ENCODE measurements at places on chromosomes 11 and 22.

GRCh38 chr11:61700212-61700611, 20.0 kb downstream of the DAGLA start:
- peak; percentile 43 for DNase-seq

GRCh38 chr22:38327805-38328204, 10.6 kb upstream of the CSNK1E start:
- DNase-seq = peak; percentile 91

GRCh38 chr22:28488825-28489224, 190.8 kb downstream of the TTC28 start:
- no peak for DNase-seq

GRCh38 chr11:9008661-9009060, 4.9 kb upstream of the NRIP3 start:
- no peak for DNase-seq

- DNase-seq = peak; percentile 58
Observed at GRCh38 chr11:70755410-70756158, 357.3 kb downstream of the CTTN start.

GRCh38 chr11:73001615-73002014, 140.5 kb downstream of the FCHSD2 start:
- no peak for DNase-seq

DNA sequence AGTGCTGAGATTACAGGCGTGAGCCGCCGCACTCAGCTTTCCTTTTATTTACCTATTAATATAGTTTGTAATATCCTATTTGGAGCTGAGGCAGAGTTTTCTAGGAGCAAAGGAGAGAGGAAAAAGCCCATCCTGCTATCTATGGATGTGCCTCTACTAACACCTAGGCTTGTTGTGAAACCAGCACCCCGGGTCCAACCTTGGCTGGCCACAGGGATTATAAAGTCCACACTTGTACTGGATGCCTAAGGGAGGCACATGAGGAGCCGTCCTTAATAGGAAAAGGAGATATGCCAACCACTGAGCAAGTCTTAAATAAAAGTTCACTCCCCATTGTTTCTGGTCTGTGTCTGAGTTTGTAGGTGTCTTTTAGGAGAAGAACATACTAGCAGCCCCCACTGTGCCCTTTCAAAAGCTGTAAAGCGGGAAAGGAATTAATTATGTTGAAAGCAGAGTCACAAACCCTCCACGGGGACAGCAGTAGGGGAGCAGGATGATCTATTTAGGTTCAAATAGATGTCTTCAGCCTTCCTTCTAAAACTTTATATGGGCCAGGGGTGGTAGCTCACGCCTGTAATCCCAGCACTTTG, 29.3 kb downstream of the RRP7A start:
- DNase-seq = no peak

- DNase-seq = no peak
Observed at GRCh38 chr22:46803936-46804335, 41.5 kb downstream of the TBC1D22A start.

DNA sequence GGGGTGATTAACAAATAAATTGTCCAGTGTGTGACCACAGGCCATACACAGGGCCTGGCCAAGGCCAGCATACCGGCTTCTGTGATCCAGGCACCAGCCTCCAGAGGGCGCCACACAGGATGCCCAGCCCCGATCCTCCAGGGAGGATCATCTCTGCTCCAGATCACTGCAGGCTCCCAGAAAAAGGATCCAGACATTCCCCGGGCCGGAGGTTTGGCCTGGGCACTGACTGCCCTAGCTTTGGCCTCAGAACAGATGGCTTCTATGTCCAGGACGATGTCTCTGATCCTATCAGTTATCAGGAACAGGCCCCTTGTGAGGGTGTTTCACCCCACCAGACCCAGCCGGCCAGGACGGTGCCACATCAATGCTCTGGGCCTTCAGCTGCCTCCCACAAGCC, 74.5 kb upstream of the LMO1 start:
- peak; percentile 24 for DNase-seq

GRCh38 chr11:120590472-120590871, 78.9 kb downstream of the GRIK4 start:
- peak; percentile 12 for DNase-seq

DNA sequence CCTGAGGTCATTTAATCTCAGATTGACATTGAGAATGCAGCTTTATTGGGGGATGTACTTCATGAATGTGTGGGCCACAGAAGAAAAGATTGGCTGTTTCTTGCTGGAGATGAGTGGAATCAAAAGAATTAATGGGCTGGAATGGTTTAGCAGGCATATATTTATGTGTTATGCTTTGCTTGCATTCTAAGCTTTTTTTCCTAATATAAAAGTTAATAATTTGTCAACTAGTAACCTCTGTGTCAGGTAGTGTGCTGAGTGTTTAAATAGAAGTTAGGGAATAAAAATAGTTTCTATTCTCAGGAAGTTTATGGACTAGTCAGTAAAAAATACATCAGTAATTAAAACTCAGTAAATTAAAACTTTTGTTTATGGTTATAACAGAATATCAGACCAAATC, 67.4 kb upstream of the PRODH start:
- DNase-seq = no peak

DNA sequence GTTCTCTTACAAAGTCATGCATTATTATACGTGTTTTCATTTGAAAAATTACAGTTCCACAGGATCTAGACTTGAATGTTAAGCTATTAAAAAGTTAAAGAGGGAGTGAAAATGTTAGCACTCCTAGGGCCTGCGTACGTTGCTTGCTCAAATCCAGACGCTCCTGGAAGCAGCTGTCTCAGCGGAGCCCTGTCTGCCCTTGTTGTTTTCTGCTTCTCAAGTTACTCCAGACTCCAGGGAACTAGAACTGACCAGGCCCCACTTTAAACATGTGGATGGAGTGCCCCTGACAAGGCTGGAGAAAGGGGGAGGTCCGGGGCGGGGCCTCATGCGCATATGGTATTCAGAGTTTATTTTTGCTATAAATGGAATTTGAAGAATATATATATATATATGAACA, 9.6 kb downstream of the PARVB start:
- peak; percentile 27 for DNase-seq

DNA sequence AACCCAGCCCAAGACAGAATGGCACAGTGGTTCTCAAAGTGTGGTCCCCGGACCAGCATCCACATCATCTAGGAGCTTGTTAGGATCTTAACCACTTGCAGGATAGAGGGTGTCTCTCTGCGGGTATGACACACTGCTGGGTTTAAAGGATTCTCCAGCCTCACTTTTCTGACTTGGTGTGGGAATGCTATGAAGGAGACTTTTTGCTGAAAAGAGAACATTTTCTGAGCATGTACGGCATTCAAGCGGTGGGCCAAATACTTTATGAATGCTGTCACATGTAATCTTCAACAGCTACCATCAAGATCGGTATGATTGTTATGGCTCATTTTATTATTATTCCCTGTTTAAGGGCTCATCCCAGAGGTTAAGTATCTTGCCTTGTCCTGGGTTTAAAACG, 1.8 kb upstream of the CD82 start:
- DNase-seq = peak; percentile 90

DNA sequence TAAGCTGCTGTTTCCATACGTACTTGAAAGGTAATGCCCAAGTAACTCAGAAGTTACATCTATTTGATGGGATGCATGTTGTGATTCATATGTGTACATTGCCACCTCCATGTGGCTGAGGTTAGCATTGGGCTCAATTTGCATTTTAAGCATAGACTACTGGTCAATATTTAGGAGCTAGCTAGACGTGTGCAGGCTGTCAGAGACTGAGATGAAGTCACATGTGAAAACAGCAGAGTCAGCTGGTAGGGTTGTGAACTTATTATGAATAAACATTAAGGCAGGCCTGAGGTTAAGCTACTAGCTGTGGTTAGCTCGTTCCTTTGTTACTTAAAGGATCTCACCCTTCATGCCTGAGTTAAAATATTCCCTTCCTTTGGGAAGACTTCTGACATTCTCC, 114.5 kb upstream of the MTNR1B start:
- DNase-seq = no peak

DNA sequence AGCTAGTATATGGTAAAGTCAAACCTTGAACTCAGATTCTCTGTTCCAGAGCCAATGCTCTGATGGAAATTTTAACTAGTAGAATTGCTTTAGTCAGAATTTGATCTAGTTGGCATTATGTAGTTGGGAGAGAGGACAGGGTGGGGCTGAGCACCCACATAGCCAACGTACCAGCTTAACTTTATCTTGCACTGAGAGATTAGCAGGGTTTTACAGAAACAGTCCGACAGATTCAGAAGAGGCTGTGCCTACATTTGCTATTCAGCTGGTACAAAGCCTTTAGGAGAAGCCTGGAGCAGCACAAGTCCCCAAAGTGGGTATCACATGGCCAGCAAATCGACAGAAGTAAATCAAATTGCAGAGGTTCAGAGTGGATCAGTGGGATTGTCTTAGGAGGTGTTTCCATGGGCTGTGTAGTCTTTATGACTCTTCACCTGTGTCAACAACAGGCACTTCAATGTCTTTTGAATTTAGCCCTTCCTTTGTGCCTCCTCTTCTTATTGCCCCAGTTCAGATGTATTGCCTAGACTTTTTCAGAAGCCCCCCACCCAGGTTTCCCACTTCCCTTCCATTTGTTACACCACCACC, 7.3 kb upstream of the CSRP3 start:
- DNase-seq = no peak

DNA sequence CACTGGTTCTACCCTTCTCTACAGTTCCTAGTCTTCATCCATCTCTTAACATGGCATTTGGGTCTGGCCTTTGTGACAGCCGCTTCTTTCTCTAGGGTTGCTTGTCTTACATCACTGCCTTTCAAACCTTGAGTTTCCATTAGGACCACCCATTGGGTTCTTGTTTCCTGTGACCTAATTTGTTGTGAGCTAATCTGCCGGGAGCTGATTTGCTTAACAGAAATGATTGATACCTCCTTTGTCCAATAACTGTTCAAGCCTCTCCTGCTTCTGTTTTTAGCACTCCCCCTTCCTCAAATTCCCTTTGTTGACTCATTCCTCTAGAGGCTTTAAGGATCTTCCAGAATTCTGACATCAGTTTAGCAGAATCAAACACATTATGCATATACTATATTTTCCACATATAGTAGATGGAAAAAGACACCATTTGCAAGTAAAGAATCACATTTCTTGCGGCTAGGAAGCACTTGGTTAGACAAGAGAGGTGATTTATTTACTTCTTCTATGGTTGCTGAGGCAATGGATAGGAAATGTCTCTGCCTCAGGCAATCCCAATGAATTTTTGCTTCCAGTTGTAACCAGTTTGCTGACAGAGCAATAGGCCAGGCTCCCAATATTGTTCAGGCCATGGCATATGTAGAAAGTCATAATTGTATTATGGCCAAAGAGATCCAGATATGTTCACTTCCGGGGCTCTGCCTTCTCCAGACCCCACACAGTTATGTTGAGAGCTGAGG, 130.7 kb downstream of the SNX19 start:
- peak; percentile 88 for DNase-seq

GRCh38 chr11:113278481-113278880, 35.9 kb upstream of the TTC12 start:
- DNase-seq = no peak

DNA sequence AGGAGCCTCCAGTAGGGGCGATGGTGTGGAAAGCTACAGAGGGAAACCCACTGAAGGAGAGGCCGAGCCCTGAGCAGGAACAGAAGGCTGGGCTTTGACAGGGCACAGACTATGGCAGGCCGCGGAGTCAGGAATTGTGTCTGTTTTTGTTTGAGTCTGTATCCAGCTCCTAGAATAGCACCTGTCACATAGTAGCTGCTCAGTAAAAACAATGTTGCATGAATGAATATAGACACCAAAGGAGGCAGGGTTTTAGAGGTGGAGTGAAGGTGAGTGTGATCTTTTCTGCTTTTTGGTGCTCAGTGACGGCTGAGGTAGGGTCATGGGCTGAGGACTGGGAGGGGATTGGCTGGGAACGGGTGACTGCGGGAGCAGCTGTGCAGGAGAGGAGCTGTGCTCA, 18.5 kb upstream of the APOBEC3A start:
- DNase-seq = no peak

- DNase-seq = no peak
Observed at GRCh38 chr22:23743303-23743705, 7.6 kb downstream of the ZNF70 start.

DNA sequence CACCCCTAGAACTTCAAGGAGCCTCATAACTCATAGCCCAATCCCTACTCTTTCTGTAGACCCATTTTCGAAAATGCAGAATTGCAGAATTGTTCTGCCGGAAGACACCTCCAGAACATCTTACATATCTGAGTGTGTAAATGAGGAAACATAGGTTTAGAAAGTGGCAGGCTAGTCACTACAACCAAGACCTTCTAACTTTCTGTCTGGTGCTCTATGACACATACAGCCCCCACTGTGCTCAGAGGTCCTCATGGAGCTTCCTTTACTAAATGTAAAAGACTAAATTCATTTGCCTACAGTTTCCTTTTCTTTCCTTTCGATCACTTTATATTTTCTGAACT, 132.1 kb upstream of the DDI1 start:
- no peak for DNase-seq

DNA sequence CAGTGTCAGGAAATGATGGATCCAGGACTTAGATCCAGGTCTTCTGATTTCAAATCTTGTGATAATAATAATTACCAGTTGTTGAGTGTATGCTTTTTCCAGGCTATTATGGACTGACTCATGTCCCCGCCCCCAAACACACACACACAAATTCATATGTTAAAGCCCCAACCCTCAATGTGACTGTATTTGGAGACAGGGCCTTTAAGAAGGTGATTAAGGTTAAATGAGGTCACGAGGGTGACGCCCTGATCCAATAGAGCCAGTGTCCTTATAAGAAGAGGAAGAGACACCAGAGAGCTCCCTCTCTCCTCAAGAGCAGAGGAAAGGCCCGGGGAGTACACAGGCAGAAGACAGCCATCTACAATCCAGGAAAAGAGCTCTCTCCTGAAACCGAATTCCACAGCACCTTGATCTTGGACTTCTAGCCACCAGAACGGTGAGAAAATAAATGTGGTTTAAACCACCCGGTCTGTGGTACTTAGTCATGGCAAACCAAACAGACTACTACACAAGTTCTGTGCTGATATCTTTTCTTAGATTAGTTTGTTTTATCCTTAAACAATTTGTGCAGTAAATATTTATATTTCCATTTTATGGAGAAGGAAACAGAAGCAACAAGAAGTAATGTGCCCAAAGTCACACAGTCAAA, 8.2 kb downstream of the TMPRSS5 start:
- no peak for DNase-seq

DNA sequence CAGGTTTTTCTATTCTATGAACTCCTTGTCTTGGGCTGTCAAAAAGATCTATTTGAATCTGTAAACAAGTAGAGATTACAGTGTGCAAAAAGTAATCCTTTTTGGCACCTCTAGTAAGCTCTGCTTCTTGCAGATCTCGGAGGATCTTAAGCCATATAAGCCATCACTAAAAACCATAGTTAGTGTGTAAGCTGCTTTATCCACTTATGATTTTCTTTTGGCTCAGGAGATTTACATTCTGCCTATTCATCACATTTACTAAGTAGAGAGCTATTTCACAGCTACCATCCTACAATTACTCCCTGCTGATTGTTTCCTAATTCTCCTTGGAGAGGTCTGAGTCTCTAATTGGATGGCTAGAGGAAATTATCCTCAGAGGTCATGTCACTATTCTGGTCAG, 385.7 kb downstream of the AASDHPPT start:
- no peak for DNase-seq
